ENCODE measurements at places on chromosomes 11 and 22.

GRCh38 chr22:34122042-34122441 is 201.8 kb upstream of the LARGE1 start:
- no peak for DNase-seq

- DNase-seq: no peak
Measured at GRCh38 chr11:115677190-115677589, 173.0 kb upstream of the CADM1 start.

GRCh38 chr11:116439361-116439677 is 333.5 kb downstream of the BUD13 start:
- no peak for DNase-seq

GRCh38 chr11:19342036-19342435 is 101.3 kb upstream of the E2F8 start:
- no peak for DNase-seq

GRCh38 chr11:56522008-56522407 is 21.0 kb downstream of the OR5M11 start:
- DNase-seq: no peak

DNA sequence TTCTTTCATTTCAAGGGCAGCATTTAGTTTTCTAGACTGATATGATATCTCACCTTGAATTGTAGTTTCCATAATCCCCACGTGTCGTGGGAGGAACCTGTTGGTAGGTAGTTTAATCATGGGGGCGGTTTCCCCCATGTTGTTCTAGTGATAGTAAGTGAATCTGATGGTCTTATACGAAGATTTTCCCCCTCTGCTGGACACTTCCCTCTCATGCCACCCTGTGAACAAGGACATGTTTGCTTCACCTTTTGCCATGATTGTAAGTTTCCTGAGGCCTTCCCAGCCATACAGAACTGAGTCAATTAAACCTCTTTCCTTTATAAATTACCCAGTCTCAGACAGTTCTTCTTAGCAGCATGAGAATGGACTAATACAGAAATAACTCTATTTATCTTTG is 851.1 kb upstream of the FAT3 start:
- no peak for DNase-seq

GRCh38 chr11:94737171-94737611 is 31.0 kb upstream of the AMOTL1 start:
- no peak for DNase-seq

DNA sequence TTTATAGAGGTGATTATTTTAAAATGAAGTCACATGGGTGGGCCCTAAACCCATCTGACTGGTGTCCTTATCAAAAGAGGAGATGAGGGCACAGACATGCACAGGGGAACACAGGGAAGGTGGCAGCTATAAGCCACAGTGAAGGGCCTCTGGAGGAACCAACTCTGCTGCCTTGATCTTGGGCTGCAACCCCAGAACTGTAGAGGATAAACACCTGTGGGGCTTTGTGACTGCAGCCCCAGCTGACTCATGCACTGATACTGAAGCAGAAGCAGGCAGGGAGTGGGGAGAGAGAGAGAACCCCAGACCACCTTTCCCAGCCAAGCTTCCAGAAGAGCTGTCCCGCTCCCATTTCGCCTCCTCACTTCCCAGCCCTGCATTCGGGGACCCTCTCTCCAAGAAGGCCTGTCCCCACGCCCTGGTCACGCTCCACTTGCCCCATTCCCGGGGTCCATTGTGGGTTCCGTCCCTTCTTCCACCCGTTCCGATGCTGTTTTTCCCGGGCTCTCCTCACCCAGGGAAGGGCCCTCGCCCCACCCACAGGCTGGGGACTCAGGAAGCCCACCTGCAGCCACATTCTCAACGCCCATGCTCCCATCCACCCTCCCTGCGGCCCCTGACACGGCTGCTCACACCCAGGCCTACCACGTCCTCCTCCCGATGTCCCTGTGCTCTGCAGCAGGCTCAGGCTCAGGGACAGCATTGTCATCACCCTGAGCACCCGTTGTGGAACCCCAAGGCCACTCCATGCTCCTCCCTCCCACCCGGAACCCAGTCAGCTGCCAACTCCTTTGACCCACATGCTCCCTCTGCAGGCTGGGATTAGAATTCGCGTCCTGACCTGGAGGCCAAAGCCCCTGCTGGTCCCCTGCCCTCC is 90.8 kb upstream of the SHANK2 start:
- no peak for DNase-seq

DNA sequence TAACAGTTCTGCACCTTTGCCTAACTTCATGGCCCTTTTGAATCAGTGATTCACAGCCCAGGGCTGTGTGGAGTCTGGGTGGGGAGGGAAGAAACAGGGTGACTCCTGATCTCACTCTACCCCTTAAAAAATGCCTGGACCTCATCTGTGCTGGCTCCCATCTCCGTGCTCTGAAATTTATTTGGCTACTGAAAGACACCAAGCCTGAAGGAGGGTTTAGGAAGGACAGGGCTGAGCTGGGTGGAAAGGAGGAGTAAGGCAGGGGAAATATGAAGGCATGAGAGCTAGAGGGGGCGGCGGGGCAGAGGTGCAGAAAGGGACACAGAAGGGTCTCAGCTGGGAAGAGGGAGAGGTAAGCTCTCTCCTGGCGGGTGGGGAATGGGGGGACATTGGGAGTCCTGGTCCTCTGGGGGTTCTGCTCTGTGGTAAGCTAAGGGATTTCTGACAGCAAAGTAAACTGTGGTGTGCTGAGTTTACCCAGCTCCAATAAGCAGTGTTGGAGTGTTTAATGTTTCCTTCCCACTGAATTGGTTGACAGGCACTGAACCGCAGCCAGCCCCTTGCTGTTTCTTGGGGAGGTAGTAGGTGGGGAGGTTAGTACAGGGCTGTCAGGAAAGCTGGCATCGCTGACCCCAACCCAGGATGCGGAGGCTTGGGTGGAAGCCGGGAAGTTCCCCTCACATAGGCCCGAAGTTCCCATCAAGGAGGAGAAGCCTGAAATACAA is 71.1 kb downstream of the RPUSD4 start:
- DNase-seq: no peak

- DNase-seq: peak; percentile 82
Measured at GRCh38 chr22:31650391-31650790, 11.6 kb downstream of the PISD start.

GRCh38 chr22:24867323-24868022 is 61.5 kb downstream of the SGSM1 start:
- DNase-seq: no peak

DNA sequence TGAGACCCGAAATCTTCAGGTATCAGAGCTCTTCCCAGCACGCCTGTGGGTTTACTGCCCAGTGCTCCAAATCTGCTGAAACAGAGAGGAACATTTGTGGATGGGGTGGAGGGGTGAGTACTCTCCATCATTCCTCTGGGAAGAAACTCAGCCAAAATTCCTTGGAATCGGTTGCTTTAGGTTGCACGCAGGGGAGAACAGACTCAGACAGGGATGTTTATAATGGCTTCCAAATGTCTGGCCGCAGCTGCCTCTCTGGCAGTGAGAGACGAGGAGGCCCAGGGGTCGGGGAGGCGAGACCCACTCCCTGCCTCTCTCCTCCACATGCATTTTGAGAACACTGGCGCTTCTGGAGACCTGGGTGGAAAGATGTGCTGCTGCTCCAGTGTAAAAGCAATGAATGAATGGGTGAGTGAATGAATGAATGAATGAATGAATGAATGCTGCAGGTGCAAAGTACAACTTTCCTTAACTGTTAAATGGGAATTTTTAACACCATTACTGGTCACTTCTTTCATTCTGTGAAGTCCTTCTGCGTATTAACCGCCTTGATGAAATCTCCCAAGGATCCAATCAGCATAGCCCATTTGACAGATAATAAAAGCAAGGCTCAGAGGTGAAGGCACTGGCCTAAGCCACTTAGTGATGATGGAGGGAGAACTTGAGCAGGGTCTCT is 437.4 kb downstream of the MIAT start:
- DNase-seq: no peak

DNA sequence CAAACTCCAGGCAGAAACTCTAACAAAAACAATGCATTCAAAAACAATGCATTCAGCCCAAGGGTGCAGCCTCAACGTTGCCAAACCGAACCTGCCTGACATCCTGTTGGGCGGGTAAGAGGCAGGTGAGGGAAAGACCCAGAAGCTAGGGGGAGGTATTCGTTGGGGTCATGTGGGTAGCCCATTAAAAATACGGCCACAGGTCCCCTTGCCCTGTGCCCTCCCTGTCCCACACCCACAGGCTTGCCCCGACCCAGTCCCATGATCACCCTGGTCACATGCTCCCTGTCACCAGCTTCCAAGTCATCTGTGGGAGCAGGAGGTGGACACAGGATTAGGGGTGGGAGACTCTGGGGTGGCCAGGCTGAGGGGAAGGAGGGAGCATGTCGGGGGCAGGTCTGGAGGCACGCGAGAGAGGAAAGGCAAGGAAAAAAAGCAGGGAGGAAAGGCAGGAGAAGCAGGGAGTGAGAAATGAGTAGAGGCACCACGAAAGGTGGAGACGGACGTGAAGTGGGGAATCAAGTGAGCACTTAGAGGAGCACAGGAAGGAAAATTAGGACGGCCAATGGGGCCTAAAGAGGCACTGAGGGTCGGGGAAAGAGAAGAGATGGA is 683 bp downstream of the PLA2G6 start:
- no peak for DNase-seq

DNA sequence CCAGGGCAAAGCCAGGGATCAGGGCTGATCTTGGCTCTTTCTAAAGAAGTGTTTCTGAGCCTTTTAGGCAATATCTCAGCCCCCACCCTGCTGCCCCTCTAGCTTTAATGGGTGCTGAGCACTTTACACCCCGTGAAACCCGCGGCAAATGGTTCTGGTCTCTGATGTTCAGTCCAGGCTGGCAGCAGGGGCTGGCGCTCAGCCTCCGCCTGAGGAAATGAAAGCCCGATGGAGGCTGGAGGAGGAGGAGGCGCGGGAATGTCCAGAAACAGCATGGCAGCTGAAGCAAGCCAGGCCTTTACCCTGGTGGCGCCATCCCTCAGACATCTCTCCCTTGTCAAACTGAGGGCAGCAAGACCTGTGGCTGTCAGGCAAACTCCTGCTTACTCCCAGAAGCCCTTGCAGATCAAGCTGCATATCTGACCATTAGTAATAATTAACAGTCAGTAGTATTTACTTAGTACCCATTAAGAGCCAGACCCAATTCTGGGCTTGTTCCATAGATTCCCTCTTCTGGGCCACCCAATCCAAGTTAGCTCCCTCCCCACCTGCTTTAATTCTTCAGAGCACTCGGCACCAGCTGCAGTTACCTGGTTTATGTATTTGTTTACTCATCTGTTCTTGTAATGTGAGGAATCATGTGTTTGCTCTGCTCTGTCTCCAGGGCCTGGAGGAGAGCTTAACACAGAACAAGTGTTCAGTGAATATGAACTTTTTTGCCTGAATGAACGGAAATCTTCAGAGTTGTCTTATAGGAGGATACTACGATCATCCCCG is 15.0 kb upstream of the ALX4 start:
- no peak for DNase-seq

- peak; percentile 95 for DNase-seq
Measured at GRCh38 chr11:62553080-62553838, 6.7 kb upstream of the AHNAK start.
